ENCODE measurements at places on chromosomes 4 and X.

DNA sequence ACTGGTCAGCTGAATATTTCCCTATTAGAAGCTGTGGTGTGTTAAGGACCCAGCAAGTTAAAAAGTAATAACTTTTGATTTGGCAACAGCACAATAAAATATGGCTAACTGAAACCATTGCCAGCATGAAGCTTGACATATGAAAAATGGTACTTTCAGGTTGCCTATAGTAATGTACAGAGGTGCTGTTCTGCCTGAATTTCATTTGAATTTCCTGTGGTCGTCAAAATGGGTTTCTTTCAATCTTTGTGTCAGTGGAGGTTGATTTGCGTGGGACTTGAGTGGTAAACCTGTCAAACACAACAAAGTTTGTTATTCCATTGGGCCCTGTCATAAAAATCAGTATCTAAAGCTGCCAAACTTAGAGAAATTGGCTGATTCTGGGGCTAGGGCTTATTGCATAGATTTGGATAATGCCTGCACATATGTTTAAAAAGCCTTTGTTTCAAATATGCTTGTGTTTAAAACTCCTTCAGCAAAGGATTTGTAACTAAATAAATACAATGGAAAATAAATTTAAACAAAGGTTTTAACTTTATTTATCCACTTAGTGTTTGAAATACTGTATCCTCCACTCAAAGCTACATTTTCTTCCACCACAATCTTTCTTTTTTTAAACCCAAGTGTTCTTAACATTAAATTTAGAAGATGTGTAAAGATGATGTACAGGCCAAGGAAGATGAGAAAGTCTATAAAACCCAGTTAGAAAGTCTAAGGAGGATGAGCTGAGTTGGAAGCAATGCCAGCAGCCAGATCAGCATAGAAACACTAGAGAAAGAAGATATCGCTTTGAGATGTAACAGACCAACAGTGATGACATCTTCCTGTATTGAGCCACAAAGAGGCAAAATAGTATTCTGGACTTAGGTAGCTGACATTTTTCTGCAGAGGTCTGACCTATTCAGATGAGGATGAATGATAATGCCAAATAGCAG, 134.8 kb upstream of the GIMD1 start:
- DNase-seq = no peak

DNA sequence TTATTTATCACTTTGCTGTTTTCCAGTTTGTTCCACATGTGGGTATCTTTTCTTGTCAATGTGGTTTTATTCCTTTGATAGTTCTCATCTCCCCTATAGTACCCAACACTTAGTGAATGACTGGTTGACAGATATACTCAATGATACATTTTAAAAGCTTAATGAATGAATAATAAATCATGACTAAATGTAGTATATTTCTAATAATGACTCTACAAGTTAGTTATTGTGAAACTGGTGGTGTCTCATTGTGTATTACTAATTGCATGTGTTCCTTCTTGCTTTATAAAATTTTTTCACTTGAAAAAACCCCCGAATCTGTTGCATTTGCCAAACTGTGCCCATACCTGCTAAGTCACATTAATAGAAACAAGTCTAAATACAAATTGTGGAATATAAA, 95.4 kb downstream of the MBNL3 start:
- no peak for DNase-seq

DNA sequence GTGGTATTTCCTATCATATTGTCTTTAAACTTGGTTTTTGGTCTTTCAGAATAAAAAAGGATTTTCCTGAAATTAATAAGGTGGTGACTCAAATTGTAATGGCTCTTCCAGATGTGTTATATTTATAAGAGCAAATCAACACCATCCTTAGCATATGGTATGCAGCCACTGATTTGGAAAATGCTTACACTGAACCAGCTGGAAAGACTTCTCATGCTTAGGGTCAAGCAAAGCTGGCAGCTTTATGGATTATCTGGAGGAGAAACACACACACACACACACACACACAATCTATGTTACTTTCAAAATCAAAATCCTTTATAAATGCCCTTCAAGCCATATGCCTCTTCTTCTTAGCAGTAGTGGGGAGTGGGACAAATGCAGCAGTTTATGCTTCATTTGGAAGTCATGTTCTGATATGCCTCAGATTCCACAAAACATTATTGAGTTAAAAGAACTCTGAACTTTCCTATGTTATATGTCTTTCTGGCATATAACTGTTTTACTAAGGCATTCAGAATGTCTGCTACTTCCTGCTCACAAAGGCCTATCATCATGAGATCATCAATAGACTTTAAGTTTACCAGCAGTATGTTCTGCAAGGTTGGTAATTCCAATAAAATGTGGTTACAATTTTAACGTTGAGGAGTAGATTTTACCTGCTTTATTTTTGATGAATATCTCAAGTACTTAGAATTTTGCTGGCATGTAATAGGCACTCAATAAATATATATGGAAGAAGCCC, 72.9 kb upstream of the PRDM5 start:
- DNase-seq = no peak

DNA sequence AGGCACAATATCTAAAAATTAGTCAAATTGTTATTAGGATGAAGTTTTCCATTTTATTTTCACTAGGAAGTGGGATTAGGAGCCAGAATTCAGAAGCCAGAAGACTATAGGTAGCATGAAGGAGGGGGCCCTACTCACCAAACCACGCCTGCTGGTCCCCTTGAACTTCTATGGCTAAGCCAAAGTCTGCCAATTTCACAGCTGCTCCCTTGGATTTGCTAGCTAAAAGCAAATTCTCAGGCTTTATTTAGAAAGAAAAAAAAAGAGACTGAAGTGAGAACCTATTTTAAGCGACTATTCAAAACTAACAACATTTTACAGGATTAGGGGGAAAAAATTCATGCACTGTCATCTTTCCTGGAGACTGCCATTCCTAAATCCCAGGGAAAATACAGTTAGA, 224.3 kb downstream of the CAMK2D start:
- DNase-seq = no peak

DNA sequence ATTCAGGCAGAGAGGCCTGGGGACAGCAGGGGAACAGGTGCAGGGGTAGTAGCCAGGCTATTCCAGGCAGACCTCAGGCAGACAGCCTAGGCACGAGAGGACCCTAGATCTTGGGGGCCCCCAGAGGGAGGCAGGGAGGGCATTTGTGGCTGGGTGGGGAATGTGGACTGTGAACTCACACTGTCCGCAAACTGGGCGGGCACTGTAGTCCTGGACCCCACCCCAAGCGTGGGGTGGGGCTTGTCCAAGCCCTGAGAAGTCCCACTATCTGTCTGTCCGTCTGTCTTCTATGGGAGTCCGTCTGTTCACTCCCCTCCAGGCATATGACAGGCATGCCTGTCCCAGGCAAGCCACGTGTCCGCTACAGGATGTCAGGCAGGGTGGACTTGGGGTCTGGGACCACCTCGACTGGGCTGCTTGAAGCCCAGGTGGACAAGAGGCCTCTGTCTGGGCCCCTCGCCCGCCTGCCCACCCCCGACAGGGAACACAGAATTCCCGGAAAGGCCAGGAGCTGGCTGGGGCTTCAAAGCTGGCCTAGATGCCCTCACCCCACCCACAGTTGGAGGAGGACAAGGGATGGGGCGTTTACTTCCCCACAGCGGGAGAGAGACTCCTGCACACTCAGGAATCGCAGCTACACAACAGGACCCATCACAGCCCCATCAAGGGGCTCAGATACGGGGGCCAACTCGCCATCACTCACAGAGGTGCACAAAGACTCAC, at the start of gene SLC38A5:
Gene SLC38A5, minus strand, starts transcription at position 151 of the 723 bp plus-strand sequence. CDS start 2,336 bp downstream, outside the sequence.
- DNase-seq = no peak

- DNase-seq = no peak
These were observed 917.2 kb downstream of the CENPC start for GRCh38 chr4:66628146-66628545.

DNA sequence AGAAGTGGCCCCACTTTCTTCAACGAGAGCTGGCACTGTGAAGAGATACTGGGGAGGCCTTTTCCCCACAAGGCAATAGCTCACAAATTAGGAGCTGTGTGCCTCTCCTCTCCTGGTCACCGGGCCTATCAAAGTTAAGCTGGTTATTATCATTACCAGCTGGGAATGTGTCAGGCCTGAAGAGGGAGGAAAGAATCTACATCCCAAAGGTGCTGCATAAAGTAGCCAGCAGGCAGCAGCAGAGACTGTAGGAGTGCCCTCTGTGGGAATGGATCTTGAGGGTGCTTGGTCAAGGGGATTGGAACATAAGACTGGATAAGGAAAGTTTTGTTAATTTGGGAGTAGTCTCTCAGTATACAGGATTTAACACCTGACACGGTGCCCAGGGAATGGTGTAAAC, 9.1 kb upstream of the TMPRSS11D start:
- DNase-seq = peak; percentile 56

DNA sequence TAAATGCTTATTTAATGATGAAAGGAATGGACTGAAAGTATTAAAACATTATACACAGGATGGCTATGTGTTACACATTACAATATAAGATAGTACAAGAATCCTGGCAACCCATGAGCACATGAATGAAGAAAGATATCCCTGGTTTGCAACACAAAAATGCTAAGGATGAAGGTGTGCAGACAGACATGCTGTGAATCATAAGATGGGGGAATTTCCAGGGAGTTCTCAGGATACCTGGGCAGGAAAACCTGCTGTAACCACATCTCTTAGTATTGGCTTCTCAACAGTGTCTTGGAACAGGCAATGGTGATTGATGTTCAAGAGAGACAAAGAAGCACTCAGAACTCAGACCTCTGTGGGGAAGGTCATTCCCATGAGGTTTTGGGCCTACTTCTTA, 23.9 kb upstream of the ANOS1 start:
- no peak for DNase-seq

- DNase-seq = peak; percentile 49
These were observed 72.9 kb downstream of the FAM9B start for GRCh38 chrX:8960957-8961468.

DNA sequence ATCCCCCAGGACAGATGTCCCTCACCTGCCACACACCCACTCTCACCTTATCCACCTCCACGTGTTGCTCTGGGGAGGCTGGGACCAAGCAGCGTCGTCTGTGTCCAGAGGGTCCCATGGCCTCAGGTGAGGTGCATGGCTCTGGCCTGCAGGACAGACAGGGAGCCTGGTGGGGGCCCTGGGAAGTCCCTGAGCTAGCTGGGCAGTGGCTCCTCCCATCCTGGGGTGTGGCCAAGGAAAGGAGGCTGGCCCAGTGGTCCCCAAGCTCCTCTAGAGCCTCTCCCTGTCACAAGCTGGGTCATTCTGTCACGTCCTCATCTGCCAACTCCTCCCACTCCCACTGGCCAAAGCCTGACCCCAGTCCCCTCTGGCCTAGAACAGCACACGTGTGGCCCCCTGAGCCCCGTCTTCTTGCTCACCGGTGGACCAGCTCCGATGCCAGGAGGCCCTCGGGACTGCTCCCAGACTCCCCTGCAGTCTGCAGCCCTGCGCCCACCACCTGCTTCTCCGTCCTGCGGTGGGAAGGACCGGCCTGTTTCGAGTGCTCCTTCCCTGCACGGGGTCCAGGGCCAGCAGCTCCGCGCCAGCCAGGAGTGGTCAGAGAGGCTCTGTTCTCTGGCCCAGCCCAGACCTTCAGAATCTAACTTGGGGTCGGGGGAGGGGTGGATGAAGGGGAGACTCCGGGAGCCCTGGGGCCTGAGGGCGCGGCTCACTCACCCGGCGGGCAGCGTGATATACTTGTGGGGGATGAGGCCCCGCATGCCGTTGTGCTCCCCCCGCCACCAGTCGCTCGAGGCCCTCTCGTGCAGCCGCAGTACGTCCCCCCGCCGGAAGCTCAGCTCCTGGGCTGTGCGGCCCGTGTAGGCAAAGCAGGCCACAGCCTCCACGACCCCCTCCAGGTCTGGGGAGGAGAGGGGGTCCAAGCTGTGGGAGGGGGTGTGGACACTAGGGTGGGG, 4.8 kb downstream of the AVPR2 start:
- peak; percentile 49 for DNase-seq

DNA sequence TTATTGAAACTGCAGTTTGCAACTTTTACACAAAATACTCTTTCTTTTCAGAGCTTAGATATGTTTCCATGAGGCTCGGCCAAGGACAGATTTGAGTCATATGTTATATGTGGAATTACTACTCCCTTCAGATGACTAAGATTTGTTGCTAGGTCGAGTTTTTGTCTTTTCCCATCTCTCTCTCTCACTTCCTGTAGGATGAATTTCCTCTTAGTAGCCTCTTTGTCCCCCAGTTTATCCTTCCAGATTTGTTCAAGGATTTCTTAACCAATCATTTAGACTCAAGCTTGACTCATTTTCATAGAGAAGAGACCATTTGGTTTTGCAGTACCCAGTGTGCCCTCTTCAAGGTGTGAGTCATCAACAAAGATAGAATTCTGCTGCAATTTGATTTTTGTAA, 209.2 kb downstream of the GLUD2 start:
- DNase-seq = no peak

DNA sequence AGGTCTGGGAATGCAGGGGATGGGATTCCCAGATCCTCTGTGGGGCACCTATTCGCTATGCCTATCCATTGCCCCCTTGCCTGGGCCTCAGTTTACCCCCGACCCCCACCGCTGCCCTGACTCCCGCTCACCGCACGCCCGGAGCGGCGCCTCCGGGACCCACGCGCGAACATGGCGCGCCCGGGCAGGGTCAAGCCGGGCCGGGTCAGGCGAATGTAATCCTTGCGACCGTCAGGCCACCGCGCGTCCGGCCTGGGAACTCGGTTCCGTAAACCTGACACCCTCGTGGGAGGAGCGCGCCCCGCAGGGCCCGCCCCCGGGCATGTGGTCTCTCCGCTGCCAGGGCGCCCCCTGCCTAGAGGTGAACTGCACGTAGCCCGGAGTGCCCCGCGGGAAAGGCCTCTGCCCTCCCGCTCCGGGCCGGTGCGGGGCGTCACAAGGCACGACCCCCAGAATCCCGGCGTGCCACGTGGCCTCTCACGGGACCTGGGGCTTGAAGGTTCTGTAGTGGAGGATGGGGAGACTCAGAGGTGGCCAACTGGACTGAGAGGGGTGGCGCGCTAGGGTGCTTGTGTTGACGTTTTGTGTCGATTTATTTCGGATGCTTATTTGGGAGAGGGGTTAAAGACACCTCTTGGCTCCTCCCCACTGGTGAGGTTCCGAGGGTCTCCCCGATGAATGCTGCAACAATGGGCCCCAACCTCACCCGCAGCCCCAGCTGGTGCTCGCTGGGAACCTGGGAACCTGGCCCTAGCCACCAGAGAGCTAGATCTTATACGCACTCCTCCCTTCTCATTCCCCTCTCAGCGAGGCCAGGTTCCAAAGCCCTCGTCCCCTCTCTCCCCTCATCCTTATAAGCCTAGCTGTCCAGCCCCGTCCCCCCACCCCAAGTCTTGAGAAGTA, at the start of gene PRICKLE3:
Gene PRICKLE3, minus strand, starts transcription at position 249 of the 903 bp plus-strand sequence. Its CDS starts 76 bp downstream, at position 173.
- DNase-seq = peak; percentile 82

- DNase-seq = peak; percentile 41
These were observed 7.9 kb downstream of the PDLIM5 start for GRCh38 chr4:94459462-94460161.

DNA sequence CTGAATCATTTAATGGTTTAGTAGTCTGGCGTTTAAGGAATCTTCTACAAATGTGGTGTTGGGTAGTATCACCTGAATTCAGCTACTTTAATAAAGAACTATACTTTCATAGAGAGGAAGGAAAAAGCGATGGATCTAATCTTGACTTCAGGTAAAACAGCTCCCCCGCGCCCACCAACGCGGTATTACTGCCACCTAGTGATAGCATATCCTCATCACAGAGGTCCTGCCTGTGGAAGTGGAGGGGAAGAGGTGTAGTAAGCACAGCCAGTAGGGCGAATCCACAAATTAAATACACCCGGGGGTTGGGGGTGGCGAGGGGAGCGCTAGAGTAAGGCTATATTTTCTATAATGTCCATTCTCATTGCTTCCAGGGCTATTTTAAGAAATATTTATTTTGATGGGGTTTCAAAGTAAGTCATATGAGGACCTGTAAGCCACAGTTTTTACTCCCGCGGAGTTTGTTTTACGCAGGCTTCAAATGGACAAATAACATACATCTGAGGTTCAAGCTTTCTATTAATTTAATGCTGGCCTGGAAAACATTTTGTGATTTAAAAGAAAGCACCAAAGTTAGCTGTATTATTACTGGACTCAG, 8.3 kb upstream of the DAPP1 start:
- DNase-seq = peak; percentile 86
